ENCODE measurements at places on chromosomes 12 and 14.

GRCh38 chr12:132408626-132409494 lies 79.5 kb upstream of the GALNT9 start:
- no peaks in the 10 kb centered on the region for H3K4me1 ChIP-seq
- no peak overlapping the region for H3K27ac ChIP-seq

- no peak for DNase-seq
- no peaks in the 10 kb centered on the region for H3K4me1 ChIP-seq
- H3K36me3 ChIP-seq: no peaks in the 10 kb centered on the region
- no peak overlapping the region for H3K27ac ChIP-seq
These were observed 19.2 kb downstream of the TAS2R7 start for GRCh38 chr12:10783252-10783651.

GRCh38 chr12:64054079-64054520 lies 168.0 kb downstream of the KICS2 start:
- no peak overlapping the region for H3K4me3 ChIP-seq
- no peak overlapping the region for H3K27ac ChIP-seq
- H3K27me3 ChIP-seq: no peaks in the 10 kb centered on the region

DNA sequence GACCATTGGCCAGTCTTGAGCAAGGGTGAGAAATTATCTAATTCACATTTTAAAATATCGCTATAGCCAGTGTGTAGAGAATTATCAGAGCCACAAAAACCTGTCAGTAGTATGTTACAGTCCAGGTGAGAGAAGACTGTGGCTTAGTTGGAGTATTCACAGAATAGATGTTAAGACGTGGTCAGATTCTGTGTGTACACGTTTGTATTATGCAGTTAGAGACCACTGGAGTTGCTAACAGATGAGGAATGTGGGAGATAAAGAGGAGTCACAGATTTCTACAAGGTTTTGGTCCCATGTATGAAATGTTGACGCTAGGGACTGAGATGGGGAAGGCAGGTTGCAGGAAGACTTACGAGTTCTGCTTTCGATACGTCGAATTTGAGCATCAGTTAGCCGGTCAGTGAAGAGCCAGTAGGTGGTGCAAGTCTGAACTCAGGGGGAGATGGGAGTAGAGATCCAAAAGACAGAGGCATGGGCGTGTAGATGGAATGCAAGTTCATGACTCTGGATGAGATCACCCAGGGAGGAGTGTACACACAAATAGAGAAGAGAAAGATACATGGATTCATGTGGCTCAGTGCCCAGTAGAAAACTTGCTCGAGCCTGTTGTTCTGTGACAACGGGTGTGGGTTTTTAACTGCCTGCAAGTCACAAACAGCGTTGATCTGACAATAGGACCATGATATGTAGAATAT lies 114.8 kb upstream of the FLRT2 start:
- H3K27me3 ChIP-seq: no peaks in the 10 kb centered on the region
- H3K4me1 ChIP-seq: no peaks in the 10 kb centered on the region
- H3K4me3 ChIP-seq: no peak overlapping the region
- peak overlapping the region; percentile 10 for H3K27ac ChIP-seq
- DNase-seq: peak; percentile 40

GRCh38 chr14:65002586-65003210 lies 16.0 kb downstream of the FNTB start:
- no peak overlapping the region for H3K27ac ChIP-seq
- no peak for DNase-seq
- no peak overlapping the region for H3K4me3 ChIP-seq
- no peaks in the 10 kb centered on the region for H3K36me3 ChIP-seq
- no peaks in the 10 kb centered on the region for H3K27me3 ChIP-seq

- no peaks in the 10 kb centered on the region for H3K27me3 ChIP-seq
- DNase-seq: no peak
- H3K4me1 ChIP-seq: no peaks in the 10 kb centered on the region
- H3K36me3 ChIP-seq: no peaks in the 10 kb centered on the region
- H3K4me3 ChIP-seq: no peak overlapping the region
These were observed 49.4 kb downstream of the TSPAN8 start for GRCh38 chr12:71108355-71108754.

DNA sequence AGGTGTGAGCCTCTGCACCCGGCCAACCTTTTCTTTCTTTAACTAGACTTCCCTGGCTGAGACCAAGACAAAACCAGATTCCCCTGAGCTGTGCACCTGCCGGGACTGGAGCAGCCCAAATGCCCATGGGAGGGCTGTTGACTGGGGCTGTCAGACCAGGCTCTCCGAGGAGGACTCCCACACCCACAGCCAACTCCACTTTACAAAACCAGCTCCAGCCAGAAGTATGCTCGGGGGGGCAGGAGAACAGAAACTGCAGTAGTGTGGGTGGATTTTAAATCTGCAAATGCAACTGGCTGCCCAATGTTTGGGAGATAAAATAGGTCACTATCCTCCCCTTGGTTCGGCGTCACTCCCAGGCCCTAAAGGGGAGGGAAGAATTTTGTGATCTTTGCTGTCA lies 78.5 kb downstream of the VCPKMT start:
- no peaks in the 10 kb centered on the region for H3K4me1 ChIP-seq
- H3K27me3 ChIP-seq: no peaks in the 10 kb centered on the region
- H3K4me3 ChIP-seq: no peak overlapping the region
- H3K27ac ChIP-seq: no peak overlapping the region
- DNase-seq: no peak
- no peaks in the 10 kb centered on the region for H3K36me3 ChIP-seq

- no peak overlapping the region for H3K4me3 ChIP-seq
- H3K36me3 ChIP-seq: no peaks in the 10 kb centered on the region
- H3K4me1 ChIP-seq: peaks cover 5% of the 10 kb centered on the region
- no peaks in the 10 kb centered on the region for H3K27me3 ChIP-seq
- DNase-seq: no peak
These were observed 53.6 kb upstream of the ARHGAP5 start for GRCh38 chr14:32023540-32023939.

DNA sequence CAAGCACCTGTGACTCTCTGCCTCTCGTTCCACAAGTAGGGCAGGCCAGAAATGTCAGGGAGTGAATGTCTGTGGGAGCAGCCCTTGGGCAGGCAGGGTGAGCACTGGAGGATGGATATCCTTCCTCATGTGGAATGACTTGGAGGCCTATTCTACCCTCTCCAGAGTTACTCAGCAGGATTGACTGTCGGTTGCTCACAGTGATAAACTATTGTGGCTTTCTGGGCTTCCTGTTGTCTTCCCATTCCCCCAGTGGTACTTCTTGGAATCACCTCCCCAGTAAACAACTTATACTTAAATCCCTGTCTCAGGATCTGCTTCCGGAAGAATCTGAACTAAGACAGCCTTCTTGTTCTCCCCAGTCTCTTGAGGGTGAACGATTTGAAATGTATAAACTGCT lies 79.6 kb upstream of the MANSC4 start:
- H3K36me3 ChIP-seq: no peaks in the 10 kb centered on the region
- no peak overlapping the region for H3K4me3 ChIP-seq
- H3K4me1 ChIP-seq: no peaks in the 10 kb centered on the region

- H3K27me3 ChIP-seq: no peaks in the 10 kb centered on the region
- H3K36me3 ChIP-seq: no peaks in the 10 kb centered on the region
- H3K4me3 ChIP-seq: no peak overlapping the region
- DNase-seq: no peak
- H3K27ac ChIP-seq: no peak overlapping the region
These were observed 271.1 kb downstream of the CCER1 start for GRCh38 chr12:90683871-90684270.

DNA sequence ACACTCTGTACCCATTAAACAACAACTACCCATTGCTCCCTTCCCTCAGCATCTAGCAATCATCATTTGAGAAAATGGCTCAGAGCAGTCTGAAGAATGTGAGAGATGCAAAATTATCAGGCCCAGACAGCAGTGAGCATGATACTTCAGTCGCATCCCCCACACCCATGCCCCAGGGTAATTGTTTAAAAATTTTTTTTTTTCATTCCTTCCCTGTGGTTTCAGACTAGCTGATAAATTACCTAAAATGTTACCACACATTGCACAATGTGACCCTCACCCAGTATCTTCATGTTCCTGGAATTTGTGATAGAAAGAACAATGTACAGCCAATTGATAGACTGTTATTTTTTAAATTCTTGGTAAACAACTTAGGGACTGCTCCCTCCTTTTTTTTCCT lies 11.3 kb upstream of the USP15 start:
- no peak overlapping the region for H3K27ac ChIP-seq
- no peak overlapping the region for H3K4me3 ChIP-seq
- H3K36me3 ChIP-seq: no peaks in the 10 kb centered on the region
- no peaks in the 10 kb centered on the region for H3K4me1 ChIP-seq

DNA sequence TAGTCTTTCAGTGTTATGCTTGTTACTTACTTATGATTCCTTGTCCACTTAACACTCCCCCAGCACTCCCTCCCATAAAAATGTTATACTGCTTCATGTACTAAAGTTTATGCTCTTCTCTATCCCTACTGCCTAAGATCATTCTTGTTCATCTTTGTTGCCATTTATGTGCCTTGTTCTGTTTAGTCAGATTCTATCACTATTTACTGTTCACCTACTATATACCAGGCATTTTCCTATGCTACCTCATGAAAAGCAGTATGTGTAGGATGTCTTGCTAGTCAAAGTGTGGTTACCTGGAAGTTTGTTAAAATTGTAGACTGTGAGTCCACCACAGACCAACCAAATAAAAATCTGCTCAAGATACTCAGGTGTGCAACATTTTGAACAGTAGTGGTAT lies 23.9 kb downstream of the ERH start:
- H3K4me3 ChIP-seq: no peak overlapping the region
- no peak overlapping the region for H3K27ac ChIP-seq
- H3K36me3 ChIP-seq: no peaks in the 10 kb centered on the region
- H3K27me3 ChIP-seq: no peaks in the 10 kb centered on the region
- no peak for DNase-seq

- H3K4me3 ChIP-seq: no peak overlapping the region
- H3K27ac ChIP-seq: no peak overlapping the region
- H3K4me1 ChIP-seq: peaks cover 5% of the 10 kb centered on the region
- DNase-seq: no peak
- no peaks in the 10 kb centered on the region for H3K36me3 ChIP-seq
- no peaks in the 10 kb centered on the region for H3K27me3 ChIP-seq
These were observed 18.5 kb upstream of the KRT80 start for GRCh38 chr12:52210186-52210924.

- H3K4me3 ChIP-seq: no peak overlapping the region
- no peak overlapping the region for H3K27ac ChIP-seq
- no peak for DNase-seq
- no peaks in the 10 kb centered on the region for H3K27me3 ChIP-seq
These were observed 53.3 kb upstream of the STXBP6 start for GRCh38 chr14:25103271-25103670.

DNA sequence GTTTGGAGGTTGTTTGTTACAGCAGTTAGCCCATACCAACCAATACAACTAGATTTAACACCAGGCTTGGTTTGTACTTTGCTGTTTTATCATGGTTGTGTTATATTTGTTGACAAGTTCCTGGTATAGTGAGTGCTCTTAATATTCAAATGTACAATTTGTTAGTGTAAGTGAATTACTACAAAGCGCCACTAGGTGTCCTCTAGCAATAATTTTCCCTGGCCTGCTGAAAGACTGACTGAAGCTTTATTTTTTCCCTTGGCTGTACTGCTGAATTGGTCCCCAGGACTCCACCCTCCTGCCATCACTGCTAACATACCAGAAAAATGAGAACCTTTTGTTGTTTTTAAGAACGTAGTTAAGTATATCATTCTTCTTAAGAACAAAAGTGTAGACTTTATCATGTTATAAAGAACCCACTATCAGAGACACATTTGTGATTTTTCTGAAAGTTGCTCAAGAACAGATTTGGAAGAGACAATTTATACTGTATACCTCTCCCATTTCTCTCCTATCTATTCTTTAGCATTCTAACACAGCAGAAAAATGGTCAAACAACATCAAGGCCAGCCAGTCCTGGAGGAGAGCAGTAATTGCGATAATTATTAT lies 75.3 kb upstream of the FAR2 start:
- H3K4me3 ChIP-seq: no peak overlapping the region
- no peaks in the 10 kb centered on the region for H3K4me1 ChIP-seq
- DNase-seq: no peak
- H3K27ac ChIP-seq: no peak overlapping the region
- no peaks in the 10 kb centered on the region for H3K27me3 ChIP-seq

- H3K27me3 ChIP-seq: no peaks in the 10 kb centered on the region
- no peaks in the 10 kb centered on the region for H3K36me3 ChIP-seq
These were observed 41.1 kb downstream of the PRB3 start for GRCh38 chr12:11228296-11228879.

DNA sequence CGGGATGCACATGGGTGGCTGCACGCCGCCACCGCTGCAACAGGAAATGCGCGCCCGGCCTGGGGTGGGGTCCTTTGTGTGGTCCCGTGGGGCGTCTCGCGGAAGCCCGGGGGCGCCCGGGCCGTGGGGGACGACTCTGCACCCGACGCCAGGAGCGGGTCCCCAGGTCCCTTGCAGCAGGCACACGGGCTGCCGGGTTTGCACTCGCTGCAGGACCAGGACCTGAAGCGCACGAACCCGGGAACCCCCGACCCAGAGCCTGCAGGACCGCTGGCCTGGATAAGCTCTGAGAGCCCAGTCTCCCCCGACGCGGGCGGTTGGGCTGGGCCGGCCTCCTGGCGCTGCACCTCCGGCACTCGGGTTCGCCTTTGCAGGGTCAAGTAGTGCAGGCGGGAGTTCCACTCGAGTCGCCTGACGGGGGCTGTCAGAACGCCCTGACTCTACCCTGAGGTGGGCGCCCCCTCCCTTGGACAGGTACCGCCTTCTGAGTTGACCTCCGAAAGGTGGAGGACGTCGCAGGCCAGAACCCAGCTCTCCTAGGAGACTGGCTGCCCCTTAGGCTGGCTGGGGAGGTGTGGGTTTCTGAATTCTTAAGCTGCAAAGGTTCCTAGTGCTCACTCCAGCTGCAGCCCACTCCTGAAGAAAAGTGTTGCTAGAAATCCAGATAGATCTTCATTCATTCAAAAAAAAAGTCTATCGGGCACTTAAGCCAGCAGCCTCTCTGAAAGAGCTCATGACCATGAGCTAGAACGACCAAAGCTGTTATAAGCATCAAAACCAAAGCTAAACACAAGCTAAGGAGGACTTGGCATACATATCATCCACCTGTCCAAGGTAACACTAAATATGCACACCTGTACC lies 68.0 kb downstream of the RNF34 start:
- H3K27me3 ChIP-seq: no peaks in the 10 kb centered on the region
- DNase-seq: peak; percentile 55

GRCh38 chr12:22046968-22047390 lies 961 bp downstream of the CMAS start:
- peak overlapping the region; percentile 87 for H3K4me3 ChIP-seq
- peak overlapping the region; percentile 76 for H3K27ac ChIP-seq
- no peak for DNase-seq
- H3K27me3 ChIP-seq: no peaks in the 10 kb centered on the region

- no peak overlapping the region for H3K4me3 ChIP-seq
- H3K4me1 ChIP-seq: no peaks in the 10 kb centered on the region
- no peaks in the 10 kb centered on the region for H3K36me3 ChIP-seq
- no peaks in the 10 kb centered on the region for H3K27me3 ChIP-seq
These were observed 238.0 kb upstream of the DDHD1 start for GRCh38 chr14:53391156-53391555.

- H3K27ac ChIP-seq: peak overlapping the region; percentile 76
- DNase-seq: peak; percentile 33
- peaks cover 26% of the 10 kb centered on the region for H3K36me3 ChIP-seq
- H3K27me3 ChIP-seq: no peaks in the 10 kb centered on the region
- H3K4me3 ChIP-seq: no peak overlapping the region
These were observed 12.4 kb downstream of the CALM1 start for GRCh38 chr14:90409209-90409730.

- no peaks in the 10 kb centered on the region for H3K4me1 ChIP-seq
These were observed 153.8 kb upstream of the KRR1 start for GRCh38 chr12:75665216-75665615.
